AG04450 (cell line): ENCODE measurements at places on chromosomes 5 and 9. TPM values are rescaled to one million over a fixed set of nuclear protein-coding genes. Genes with fewer than 3 reads are reported as not detected.

DNA sequence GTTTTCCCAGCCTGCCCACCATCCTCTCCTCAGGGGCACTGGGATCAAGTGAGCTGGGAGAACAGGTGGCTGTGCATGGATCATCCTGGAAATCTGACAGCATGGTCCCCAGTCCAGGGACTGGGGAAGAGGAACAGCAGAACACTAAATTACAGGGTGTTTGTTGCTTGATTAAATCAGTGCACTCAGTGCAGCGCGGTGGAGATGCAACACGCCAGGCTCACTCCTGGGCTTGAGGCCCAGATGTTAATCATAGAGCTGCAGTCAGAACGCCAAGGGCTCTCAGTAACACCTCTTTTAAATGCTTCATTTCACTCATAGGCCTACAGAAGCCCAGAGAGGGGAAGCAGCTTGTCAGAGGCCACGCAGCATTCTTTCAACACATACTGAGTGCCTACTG lies 14.2 kb upstream of the LARP1 start:
- DNase-seq = no peak

DNA sequence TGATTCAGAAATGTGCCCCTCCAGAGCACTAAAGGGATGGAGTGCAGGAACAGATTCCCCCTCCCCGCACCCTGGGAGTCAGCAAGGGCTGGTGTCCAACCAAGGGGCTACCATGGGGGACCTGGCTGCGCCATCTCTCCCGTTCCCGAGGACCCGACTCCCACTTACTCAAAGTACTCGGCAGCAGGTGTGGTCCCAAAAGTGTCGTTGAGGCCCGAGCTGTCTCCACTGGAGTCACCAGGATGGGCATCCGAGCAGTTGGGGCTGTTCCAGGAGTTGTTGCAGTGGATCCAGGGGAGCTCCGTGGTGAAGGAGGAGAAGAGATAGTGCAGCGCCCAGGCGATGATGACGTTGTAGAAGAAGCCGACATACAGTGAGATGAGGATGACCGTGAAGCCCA lies 12.9 kb downstream of the SLC6A3 start:
- DNase-seq = no peak

DNA sequence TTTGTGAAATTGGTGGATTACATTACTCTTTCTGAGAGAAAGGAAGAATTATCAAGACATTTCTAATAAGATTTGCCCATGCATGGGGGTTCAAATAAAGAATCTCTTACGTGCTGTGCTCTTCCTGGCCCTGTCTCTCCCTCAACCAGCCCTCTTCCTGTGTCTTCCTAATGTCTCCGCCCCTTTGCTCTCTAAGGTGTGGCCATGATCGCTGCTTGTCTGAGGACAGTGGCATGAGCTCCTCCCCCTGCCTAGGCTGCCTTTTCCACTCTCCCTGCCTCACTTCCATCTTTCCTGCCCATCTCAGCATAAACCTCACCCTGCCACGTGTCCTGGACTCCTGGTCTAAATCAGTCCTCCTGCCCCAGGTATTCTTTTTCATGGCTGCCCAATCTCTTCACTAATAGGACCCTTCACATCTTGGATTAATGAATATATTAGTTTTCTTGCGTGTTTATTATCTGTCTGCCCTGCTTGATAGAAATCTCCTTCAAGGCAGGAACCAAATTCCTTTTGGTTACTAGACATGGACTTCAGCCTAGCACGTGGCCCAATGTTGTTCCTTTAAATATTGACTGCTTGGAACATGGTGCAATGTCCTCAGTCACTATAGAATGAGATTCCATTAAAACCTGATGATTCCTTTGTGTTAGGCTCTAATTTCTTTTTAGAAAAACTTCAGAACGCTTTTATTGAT lies 122.3 kb downstream of the MTRR start:
- no peak for DNase-seq

DNA sequence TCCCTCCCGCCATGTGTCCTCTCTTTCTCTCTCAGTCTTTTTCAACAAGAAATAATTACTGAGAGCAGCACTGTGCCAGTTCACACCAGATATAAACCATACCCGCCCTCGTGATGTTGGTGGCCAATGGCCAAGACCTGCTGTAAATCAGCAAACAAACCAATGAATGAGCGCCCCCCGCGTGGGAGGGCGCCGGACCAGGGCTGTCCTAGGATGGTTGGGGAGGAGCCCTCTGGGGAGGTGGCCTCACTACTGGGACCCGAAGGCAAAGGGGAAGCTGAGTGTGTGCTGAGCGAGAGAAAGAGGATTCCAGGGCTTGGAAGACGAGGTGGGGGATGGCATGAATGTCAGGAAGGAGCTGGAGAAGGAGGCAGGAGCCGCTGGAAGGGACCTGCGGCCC lies 51.2 kb upstream of the BARHL1 start:
- DNase-seq = no peak

DNA sequence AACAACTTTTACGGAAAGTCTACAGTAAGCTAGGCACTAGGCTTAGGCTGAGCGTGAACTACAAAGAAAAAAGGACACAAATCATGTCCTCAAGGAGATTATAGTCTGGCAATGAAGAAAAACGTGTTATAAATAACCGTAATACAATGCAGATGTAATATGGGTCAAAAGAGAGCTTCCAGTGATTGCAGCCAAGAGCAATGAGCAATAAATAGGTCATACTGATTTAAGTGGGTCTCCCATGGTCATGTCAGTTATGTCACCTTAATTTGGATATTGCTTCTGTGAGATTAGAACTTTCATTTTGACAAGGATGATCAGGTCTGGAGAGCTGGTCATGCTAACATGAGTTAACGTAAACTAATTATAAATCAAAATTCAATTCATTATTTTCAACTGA lies 158.6 kb upstream of the GNA14 start:
- no peak for DNase-seq

DNA sequence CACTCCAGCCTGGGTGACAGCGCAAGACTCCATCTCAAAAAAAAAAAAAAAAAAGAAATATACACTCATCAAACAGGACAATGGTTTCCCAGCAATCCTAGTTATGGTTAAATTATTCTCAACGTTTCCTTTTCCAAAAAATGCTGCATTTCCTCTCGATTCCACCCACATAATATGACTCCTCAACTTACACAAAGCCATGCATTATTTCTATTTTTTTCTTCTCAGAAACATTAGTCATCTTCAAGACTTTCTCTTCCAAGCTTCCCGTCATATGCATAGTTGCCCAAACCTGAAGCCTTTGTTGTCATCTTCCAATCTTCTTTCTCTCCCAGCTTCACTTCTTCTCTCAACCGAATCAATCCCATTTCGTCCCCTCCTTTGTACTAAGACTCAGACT lies 61.4 kb upstream of the RANBP6 start:
- DNase-seq = no peak

- DNase-seq = no peak
These were observed 46.7 kb downstream of the FANCC start for GRCh38 chr9:95270790-95271189.

GRCh38 chr9:92685022-92685421 lies 15.1 kb upstream of the IPPK start:
- DNase-seq = no peak

- no peak for DNase-seq
These were observed 12.3 kb downstream of the COL27A1 start for GRCh38 chr9:114167591-114168091.

DNA sequence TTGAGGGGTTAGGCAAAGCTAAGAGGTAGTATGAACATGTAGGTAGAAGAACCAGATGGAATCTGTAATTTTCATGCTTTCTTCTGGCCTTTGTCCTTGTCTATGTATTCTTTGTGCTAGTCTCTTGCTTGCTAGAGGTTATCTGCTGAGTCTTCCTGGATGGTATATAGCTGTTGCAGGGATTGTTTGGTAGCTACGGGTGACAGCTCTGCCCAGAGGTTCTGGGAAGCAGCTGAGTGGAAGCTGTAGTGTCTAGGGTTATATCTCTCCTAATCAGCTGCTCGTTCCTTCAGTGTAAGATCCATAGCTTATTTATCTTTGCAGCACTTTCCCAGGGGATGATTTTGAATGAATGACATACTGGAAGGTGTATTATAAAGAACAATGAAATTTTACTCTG lies 100.3 kb downstream of the ATG10 start:
- DNase-seq = no peak

DNA sequence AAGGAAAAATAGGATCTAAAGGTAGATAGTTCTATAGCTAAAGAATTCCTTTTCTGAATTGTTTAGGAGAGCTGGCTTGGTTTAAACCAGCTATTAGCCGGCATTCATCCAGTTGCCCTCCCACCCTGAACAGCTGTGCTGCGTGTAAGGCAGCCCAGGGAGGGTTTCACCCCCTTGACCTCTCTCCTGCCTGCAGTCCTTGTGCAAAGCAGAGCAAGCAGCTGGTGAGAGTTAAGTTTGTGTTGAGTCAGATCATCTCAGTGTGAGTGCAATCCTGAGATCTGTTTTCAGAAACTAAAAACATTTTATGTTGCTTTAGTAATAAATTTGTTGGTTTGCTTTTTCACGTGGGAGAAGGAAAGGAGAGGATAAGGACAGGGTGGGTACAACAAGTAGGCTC lies 13.0 kb downstream of the SLC25A25 start:
- peak; percentile 96 for DNase-seq

Gene SLC36A2
- polyA plus RNA-seq = not detected in 2 replicates

Gene SPOCK1
- polyA plus RNA-seq = 74.6 and 76.0 TPM in 2 replicates

Gene F12
- polyA plus RNA-seq = 0.35 and 0.48 TPM in 2 replicates

Gene PCYOX1L
- 11.0 and 11.8 TPM in 2 replicates for polyA plus RNA-seq

Gene DNAJA1
- 180 and 237 TPM in 2 replicates for polyA plus RNA-seq

Gene SERF1A
- polyA plus RNA-seq = 0.91 and 1.2 TPM in 2 replicates

Gene SPZ1
- not detected in 2 replicates for polyA plus RNA-seq
